ENCODE measurements at places on chromosomes 6 and 20.

DNA sequence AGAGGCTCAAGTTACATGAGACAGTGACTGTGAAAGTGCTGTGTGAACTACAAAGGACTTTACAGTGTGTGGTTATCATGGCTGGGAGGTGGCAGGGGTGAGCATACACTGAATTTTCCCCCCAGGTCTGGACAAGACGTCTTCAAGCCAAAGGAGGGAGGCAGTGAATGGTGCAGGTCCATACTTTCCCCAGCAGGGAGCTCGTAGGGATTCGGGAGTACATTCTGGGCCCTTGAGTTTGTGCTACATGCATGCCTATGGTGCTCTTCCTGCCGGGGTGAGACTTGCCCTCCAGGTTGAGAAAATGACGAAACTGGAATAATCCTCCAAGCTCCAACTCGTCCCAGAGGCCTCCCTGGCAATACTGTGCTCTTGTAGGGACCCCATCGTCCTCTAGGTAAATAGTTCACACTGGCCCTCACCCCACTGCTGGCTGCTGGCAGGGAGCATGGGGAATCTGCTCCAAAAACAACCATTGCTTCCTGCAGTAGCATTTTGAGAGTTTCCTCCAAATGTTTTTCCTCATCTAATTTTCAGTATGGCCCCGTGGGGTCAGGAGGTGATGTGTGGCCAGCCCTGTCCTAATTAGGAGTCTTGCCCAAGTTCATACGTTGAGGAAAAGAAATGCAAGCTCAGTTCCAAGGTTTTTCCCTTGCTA is 57.6 kb downstream of the ZNF831 start:
- no peak for DNase-seq

- DNase-seq, result no peak
Measured at GRCh38 chr6:134544737-134545136, 226.8 kb upstream of the SGK1 start.

GRCh38 chr6:37926661-37927060 is 107.1 kb downstream of the ZFAND3 start:
- DNase-seq, result no peak

DNA sequence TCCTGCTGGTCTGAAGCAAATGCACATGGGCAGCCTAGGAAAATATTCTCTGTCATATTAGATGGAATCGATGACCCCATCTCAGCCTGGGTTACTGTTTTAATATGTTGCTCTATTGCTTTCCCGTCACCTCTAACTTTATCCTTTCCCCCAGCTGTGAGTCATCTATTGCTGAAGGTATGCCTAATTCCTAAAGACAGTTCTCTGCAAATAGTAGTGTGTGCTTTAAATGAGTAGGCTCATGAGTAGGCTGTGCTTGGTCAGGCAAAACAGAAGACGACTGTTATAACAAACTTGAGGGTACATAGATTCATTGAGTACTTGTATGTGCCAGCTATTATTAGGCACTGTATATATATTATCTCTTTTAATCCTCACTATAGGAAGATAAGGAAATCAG is 47.2 kb downstream of the CTNNBL1 start:
- DNase-seq, result no peak

DNA sequence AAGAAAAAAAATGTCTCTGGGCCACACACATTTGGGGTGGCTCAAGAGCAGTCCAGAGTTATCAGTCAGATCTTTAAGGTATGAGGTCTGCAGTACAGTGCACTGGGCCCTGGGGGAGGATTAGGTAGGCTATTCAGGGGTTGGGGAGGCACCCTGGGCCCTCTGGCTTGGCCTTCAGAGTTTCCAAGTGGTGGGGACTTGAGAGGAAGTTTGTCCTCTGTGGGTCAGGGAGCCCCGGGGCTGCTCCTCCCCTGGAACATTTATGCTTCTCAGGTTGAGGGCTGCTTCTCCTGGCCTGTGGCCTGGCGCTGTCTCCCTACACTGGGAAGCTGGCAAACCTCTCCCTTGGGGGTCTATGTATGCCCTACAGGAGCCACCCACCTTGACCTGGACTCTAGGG is 46.0 kb downstream of the PTK7 start:
- no peak for DNase-seq

All from stimulated activated CD4-positive, alpha-beta T cell treated with anti-CD3 and anti-CD28 coated beads, Interleukin-2, amount 100 ng/mL, for 48 hours (primary cell).